Activated B cell treated with CpG ODN at 0.5 μM for 24 hours (primary cell): ENCODE measurements at places on chromosomes 2 and 18.
A peak's percentile ranks its signal among the peaks of the same experiment; 100 is the strongest.

DNA sequence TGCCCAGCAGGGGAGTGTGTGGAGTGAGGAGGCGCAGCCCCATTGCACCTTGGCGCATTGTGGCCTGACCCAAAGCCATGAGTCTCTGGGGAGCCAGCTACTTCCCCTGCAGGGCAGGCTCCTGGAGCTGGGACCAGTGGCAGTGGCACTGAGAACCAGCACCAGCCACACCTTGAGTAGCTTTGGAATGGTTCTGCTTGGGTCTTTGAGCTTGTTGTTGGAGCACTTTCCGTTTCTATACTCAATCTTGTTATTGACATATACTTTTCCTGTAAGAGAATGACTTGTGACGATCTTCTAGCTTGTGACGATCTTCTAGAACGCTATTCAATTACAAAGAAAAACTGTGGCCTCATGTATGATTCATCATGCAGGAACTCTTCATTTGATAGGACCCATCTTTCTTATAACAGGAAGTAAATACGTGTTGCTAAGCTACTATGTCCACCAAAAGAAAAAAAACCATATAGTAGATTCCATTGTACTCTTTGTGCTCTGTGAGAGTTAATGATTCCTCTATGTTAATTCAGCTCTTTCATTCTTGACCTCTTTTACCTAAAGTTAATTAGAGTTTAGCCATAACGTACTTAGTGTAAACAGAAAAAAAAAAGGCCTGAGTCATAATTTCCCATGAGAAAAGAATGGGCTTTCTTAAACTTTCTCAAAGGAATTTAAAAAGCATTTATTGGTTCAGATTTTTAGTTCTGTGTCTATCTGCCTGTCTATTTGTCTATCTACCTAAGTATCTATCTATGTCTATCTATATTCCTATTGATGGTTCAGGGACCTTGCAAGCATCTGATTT, 113.1 kb downstream of the GATA6 start:
- H3K36me3 ChIP-seq = no peaks in the 10 kb centered on the region
- H3K27ac ChIP-seq = no peak overlapping the region
- H3K27me3 ChIP-seq = no peaks in the 10 kb centered on the region
- no peaks in the 10 kb centered on the region for H3K4me1 ChIP-seq

DNA sequence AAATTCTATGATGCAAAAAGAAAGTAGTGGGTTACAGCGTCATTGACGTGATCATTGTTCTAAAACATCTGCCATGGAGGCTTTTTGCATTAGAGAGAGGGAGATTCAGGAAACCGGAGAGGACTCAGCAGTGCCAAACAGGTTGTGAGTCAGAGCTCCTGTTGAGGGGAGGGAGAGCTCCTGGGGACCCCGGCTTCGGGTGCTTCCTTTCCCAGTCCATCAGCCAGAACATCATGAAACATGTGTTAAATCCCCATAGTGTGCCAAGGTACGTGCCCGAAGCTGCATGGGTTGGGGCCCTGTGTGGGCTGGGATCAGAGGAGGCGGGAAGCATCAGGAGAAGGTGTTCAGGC, 791 bp upstream of the CYRIA start:
- peak overlapping the region; percentile 92 for H3K4me3 ChIP-seq
- H3K36me3 ChIP-seq = peaks cover 30% of the 10 kb centered on the region
- peaks cover 53% of the 10 kb centered on the region for H3K4me1 ChIP-seq
- H3K27ac ChIP-seq = peak overlapping the region; percentile 92
- no peaks in the 10 kb centered on the region for H3K27me3 ChIP-seq
- DNase-seq = no peak

GRCh38 chr2:163983911-163984310, 248.1 kb upstream of the FIGN start:
- no peaks in the 10 kb centered on the region for H3K4me1 ChIP-seq
- no peak overlapping the region for H3K27ac ChIP-seq
- DNase-seq = no peak

GRCh38 chr18:42527766-42528165, 572.7 kb downstream of the PIK3C3 start:
- no peaks in the 10 kb centered on the region for H3K36me3 ChIP-seq
- no peaks in the 10 kb centered on the region for H3K27me3 ChIP-seq
- no peaks in the 10 kb centered on the region for H3K4me1 ChIP-seq
- no peak overlapping the region for H3K27ac ChIP-seq

- H3K27me3 ChIP-seq = no peaks in the 10 kb centered on the region
- no peak overlapping the region for H3K27ac ChIP-seq
- no peaks in the 10 kb centered on the region for H3K4me1 ChIP-seq
- H3K36me3 ChIP-seq = no peaks in the 10 kb centered on the region
- no peak for DNase-seq
These were observed 28.6 kb downstream of the CDH19 start for GRCh38 chr18:66575263-66575662.

GRCh38 chr2:55159037-55159651, 72.9 kb downstream of the CLHC1 start:
- peaks cover 28% of the 10 kb centered on the region for H3K4me1 ChIP-seq

DNA sequence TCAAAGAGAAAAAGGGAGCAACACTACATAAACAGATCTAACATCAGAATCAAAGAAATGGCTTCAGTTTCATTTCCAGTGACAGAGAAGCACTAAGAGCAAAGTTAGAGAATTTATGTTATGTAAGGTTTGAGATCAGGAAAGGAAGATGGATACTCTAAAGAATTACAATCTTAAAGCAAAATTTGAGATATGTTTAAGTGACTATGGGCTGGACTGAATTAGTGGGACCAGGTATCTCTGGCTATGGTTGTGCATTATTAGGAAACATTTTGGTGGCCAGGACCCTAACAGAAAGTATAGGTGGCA, 208.2 kb downstream of the CCDC178 start:
- no peaks in the 10 kb centered on the region for H3K27me3 ChIP-seq
- H3K36me3 ChIP-seq = no peaks in the 10 kb centered on the region
- no peak overlapping the region for H3K4me3 ChIP-seq

GRCh38 chr18:23591011-23591410, 4.7 kb upstream of the NPC1 start:
- no peak overlapping the region for H3K27ac ChIP-seq
- no peaks in the 10 kb centered on the region for H3K27me3 ChIP-seq
- no peak overlapping the region for H3K4me3 ChIP-seq
- peaks cover 3% of the 10 kb centered on the region for H3K36me3 ChIP-seq
- DNase-seq = no peak
- peaks cover 10% of the 10 kb centered on the region for H3K4me1 ChIP-seq

DNA sequence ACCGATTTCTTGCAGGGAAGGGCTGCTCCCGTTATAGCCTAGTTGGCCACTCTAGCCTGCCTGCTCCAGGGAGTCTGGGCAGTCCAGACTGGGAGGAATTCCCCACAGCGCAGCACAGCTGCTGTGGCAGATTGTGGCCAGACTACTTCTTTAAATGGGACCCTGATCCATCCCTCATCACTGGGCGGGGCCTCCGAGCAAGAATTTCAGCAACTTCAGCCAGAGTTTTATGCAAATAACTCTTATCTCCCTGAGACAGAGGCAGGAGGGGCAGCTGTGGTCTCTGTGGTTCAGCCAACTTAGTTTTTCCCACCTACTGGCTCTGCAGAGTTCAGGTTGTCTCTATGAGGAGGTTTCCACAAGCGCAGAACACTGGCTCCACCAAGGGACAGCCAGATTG, 1583.2 kb downstream of the SUCLG1 start:
- no peak overlapping the region for H3K27ac ChIP-seq
- H3K27me3 ChIP-seq = no peaks in the 10 kb centered on the region
- no peak overlapping the region for H3K4me3 ChIP-seq
- no peak for DNase-seq
- H3K4me1 ChIP-seq = no peaks in the 10 kb centered on the region
- H3K36me3 ChIP-seq = no peaks in the 10 kb centered on the region

GRCh38 chr2:121888189-121888557, 132.7 kb downstream of the TSN start:
- H3K27ac ChIP-seq = no peak overlapping the region
- no peak for DNase-seq

GRCh38 chr2:70902067-70902442, 33.6 kb upstream of the ATP6V1B1 start:
- no peak overlapping the region for H3K27ac ChIP-seq
- H3K36me3 ChIP-seq = no peaks in the 10 kb centered on the region
- H3K4me1 ChIP-seq = peaks cover 28% of the 10 kb centered on the region
- peaks cover 81% of the 10 kb centered on the region for H3K27me3 ChIP-seq

- H3K4me1 ChIP-seq = no peaks in the 10 kb centered on the region
- no peak overlapping the region for H3K4me3 ChIP-seq
- H3K27ac ChIP-seq = no peak overlapping the region
- H3K27me3 ChIP-seq = peaks cover 16% of the 10 kb centered on the region
These were observed 200.6 kb downstream of the NAPG start for GRCh38 chr18:10726198-10727068.

DNA sequence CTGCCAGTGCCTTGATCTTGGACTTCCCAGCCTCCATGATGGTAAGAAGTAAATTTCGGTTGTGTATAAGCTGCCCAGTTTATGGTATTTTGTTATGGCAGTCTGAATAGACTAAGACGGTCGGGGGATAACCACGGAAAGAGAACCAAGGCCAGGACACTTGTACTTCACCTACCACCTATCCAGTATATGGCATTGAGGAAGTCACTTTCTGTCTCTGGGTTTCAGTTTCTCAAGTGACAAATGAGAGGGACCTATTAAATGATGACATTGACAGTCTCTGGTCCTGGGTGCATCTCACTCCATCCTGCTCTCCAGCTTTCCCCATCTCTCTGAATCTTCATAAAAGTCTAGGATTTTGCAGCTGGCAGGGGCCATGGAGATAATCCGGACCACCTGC, 183.8 kb upstream of the MSH6 start:
- DNase-seq = no peak
- no peaks in the 10 kb centered on the region for H3K27me3 ChIP-seq
- H3K36me3 ChIP-seq = no peaks in the 10 kb centered on the region
- H3K27ac ChIP-seq = no peak overlapping the region

- H3K27me3 ChIP-seq = peaks cover 9% of the 10 kb centered on the region
- H3K27ac ChIP-seq = no peak overlapping the region
- no peak overlapping the region for H3K4me3 ChIP-seq
- H3K4me1 ChIP-seq = no peaks in the 10 kb centered on the region
- DNase-seq = no peak
These were observed 6.3 kb upstream of the GKN2 start for GRCh38 chr2:68959001-68959400.

- no peaks in the 10 kb centered on the region for H3K27me3 ChIP-seq
- H3K4me1 ChIP-seq = peaks cover 93% of the 10 kb centered on the region
- H3K4me3 ChIP-seq = peak overlapping the region; percentile 53
These were observed 68.8 kb downstream of the MAP4K4 start for GRCh38 chr2:101766337-101766736.

GRCh38 chr2:180519276-180519675, 461.1 kb upstream of the UBE2E3 start:
- no peaks in the 10 kb centered on the region for H3K27me3 ChIP-seq
- no peak for DNase-seq
- no peak overlapping the region for H3K27ac ChIP-seq

DNA sequence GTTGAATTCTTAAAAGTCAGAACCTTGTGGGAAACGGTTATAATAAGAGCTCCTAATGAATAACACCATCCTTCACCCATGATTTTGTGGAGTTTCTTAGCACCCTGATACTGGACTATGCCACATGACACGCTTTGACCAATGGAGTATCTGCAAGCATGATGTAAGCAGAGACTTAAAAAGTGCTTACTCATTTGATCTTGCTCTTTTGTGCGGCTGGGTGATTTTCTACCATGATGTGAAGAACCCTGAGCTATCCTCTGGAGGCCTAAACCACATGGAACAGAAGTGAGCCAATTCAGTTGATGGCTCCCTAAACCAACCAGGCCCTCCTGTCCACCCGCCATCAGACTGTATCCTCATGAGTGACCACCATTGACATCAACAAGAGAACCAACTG, 70.9 kb downstream of the TCF4 start:
- no peaks in the 10 kb centered on the region for H3K36me3 ChIP-seq
- no peak overlapping the region for H3K4me3 ChIP-seq
- H3K4me1 ChIP-seq = peaks cover 8% of the 10 kb centered on the region

GRCh38 chr2:31404827-31405226, 9.7 kb downstream of the XDH start:
- no peak for DNase-seq
- no peak overlapping the region for H3K27ac ChIP-seq
- no peaks in the 10 kb centered on the region for H3K36me3 ChIP-seq
- no peak overlapping the region for H3K4me3 ChIP-seq
- peaks cover 12% of the 10 kb centered on the region for H3K27me3 ChIP-seq
- no peaks in the 10 kb centered on the region for H3K4me1 ChIP-seq
